SK-N-DZ (cell line): ENCODE measurements at places on chromosomes 1 and 21.

GRCh38 chr1:164479242-164479641 is 79.7 kb upstream of the PBX1 start:
- DNase-seq = peak; percentile 5

- DNase-seq = no peak
Measured at GRCh38 chr1:35725596-35725995, 6.9 kb upstream of the C1orf216 start.

DNA sequence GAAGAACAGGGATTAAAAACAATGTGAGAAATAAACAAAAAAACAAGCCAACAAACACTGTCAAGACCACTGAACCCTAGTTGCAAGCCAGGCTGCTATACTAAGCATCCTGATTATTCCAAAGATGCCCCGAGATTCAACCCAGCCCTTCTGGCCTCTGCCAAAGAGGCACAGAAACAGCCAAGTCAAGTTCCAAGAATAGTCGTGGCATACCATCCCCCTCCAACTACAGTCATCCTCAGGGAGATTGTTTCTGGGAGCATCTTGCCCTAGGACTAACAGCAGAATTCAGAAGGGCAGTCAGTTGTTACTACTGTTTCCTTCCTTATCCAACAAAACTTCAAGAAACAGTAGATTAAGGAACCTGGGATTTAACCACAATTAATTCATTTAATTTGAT is 52.3 kb downstream of the ABL2 start:
- no peak for DNase-seq

DNA sequence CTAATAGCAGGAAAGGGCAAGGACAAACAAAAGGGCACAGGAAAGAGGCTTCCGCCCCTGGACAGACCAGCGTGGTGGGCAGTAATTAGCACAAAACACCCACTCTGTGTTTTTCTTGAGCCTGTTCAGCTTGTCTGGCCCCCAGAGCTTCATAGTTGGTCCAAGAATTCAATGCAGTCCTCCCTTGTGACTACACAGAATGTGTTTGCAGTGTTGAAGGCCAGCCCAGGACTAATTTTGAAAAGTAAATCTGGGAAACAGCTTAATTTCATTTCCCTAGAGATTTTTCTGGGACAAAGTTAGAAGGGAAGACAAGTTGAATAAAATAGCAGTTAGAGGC is 49.2 kb upstream of the LMO4 start:
- no peak for DNase-seq

GRCh38 chr1:51000651-51001050 is 30.6 kb downstream of the CDKN2C start:
- no peak for DNase-seq
